ENCODE measurements at places on chromosomes 16 and 17. TPM values are rescaled to one million over a fixed set of nuclear protein-coding genes. Genes with fewer than 3 reads are reported as not detected.

DNA sequence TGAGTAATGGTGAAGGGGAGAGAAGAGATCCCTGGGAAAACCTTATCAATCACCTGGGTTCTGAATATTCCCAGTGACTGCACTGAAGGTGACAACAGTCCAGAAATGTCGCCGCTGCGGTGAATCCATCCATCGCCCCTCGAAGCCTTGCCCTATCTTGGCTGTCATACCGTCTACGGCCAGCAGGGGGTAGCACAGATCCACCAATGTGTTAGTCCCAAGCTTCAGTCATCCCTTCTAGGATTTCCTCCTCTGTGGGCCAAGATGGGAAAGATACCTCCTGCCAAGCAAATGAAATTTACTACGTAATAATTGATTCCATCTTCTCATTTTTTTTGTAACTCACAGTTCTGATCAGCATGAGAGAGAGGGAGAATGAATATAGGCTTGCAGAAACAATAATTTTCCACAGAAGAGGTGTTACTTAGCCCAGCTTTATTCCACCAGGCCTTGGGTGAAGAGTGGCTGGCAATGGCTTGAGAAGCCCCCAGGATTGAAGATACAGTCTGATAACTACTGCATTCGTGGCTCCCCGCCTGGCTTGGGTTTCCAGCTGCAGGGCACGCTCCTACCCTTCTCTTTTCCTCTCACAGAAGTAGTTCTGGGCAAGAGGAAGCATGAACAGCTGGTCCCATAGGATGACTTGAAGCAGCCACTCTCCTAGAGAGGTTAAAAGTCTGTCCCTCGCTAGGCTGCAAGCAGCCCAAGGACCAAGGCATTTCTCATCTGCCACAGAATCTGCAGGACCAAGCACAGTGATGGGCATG, 2.6 kb upstream of the FMNL1 start:
- DNase-seq: peak; percentile 82

ASGR1 gene
- 414 TPM for total RNA-seq

LAT gene
- 5.2 TPM for total RNA-seq

DNA sequence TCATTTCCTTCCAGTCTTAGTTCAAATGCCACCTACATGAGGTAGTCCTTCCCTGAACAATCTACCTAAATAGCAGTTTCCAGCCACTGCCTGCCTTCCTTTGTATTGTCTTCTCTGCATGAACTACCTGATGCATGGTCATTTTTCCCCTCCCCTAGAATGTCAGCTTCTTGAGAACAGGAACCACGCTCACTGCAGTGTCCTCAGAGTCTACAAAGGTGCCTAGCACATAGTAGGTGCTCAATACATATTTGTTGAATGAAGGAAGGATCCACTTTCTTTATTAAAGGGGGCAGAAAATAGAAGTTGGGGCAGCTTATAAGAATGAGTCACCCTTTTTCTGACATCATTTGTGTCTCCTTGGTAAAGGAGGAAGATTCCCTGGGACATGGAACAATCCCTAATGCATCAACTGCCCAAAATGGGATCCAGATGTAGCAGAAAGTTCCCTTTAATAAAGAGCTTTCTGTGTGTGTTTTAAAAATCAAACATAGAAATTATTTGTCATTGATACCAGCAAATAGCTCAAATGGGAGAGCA, 4.4 kb upstream of the CYLD start:
- no peak for DNase-seq

GRCh38 chr16:79571065-79571902, 29.3 kb downstream of the MAF start:
- no peak for DNase-seq

DNA sequence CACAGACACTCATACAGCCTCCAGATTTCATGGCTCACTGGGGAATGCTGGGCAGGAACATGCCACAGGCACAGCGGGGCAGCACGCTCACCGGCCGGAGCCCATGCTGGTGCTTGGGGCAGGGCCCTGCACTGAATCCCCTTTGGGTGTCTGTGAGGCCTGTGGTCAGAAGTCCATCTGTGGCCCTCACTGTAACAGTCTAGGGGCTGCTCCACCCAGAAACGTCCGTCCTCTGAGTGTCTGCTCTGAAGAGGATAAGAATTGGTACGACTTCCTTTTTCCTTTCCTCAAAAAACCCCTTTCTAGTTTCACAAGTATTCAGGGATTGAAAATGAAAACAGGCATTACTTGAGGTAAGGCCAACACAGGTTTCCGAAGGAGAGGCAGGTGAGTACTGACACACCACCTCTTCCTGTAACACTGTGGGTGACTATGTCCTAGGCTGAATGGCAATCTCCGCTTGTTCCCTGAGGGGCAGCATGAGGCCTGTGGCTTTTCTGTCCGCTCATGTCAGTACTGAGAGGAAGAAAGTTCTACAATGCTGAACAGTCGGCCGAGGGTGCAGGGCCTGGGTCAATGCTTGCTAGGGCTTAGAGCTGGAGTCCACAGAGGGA, 42.5 kb downstream of the TMEM11 start:
- no peak for DNase-seq

CDH3 gene
- total RNA-seq: not detected

GRCh38 chr17:77499699-77500435, 359.1 kb downstream of the SEC14L1 start:
- DNase-seq: peak; percentile 37

DNA sequence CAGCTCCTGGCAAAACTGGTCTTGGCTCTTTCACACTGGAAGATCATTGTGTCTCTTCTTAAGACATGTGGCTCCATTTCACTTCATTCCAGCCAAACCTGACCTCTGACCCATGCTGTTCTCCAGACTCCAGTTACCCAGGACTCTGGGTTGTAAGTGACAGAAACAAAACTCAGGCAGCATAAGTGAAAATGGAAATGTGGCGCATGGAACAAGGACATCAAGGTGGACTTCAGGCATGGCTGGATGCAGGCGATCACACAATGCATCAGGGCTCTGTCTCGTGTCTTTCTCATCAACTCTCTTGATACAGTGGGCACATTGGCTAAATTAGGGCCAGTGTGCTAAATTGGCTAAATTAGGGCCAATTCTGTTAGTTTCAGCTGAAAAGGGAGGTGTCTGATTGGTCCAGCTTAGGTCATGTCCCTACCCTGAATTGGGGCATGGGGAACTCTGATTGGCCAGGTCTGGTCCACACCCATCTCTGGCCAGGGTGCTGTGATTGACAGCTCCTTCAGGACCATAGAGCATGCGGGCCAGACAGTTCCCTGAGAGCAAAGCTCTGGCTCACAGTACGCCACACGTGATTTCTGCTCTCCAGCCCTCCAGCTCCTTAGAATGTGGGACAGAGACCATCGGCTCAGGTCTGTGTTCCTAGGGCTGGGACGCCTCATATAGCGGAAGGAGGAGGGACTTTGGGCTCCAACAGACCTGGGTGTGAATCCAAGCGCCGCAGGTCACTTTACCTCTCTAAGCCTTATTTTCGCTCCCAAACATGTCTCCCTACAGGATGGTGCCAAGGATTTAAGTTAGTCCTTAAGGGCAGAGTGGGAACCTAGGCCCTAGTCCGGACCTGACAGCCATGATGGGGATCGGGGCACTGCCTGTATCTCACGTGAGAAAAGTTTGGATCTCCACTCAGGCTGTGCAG, 17.5 kb downstream of the SOCS1 start:
- no peak for DNase-seq

DNA sequence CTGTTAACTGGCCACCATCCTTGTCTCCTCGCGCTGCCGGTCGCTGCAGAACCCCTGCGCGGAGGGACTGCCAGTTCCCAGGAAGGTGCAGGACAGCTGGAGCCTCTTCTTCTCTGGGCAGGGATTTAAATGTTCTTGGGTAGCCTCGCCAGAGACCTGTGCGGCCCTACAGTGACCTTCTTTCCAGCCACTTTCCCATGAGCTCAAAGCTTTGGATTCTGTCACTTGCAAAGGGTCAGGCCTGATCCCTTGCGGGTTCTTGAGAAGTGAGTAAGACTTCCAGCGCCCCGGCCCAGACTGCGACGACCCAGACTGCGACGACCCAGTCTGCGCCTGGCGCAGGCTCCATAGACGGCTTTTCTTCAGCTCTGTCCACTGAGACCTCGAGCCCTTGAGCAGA, 1.4 kb upstream of the SLFN5 start:
- peak; percentile 47 for DNase-seq

DNA sequence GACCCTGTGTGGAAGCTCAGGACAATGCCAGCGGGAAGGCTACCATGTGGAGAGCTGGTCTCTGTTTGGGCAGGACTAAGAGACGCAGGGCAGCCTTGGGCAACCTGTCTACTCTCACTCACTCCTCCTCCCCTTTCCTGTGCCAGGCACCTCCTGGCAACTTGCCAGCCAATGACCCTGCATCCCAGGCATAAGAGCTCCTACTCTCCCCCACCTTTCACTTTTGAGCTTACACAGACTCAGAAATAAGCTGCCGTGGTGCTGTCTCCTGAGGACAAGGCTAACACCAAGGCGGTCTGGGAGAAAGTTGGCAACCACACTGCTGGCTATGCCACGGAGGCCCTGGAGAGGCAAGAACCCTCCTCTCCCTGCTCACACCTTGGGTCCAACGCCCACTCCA, 2.6 kb downstream of the HBM start:
- no peak for DNase-seq

DNA sequence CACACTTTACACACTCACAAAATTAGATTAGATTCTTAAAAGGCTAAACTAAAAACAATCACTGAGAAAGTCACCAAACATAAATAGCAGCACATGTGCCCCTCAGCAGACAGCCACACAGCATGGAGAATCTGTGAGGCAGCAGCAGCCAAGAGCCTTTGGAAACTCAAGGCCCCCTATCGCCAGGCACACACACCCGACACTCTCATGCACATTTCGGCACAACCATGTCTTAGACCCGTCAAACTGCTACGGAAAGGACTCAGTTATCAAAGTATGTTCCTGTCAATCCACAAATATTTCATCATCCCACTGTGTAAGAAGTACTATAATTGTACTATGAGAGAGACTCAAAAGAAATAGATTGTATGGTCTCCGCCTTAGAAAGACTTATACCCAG, 20.9 kb downstream of the UBE2O start:
- no peak for DNase-seq

DNA sequence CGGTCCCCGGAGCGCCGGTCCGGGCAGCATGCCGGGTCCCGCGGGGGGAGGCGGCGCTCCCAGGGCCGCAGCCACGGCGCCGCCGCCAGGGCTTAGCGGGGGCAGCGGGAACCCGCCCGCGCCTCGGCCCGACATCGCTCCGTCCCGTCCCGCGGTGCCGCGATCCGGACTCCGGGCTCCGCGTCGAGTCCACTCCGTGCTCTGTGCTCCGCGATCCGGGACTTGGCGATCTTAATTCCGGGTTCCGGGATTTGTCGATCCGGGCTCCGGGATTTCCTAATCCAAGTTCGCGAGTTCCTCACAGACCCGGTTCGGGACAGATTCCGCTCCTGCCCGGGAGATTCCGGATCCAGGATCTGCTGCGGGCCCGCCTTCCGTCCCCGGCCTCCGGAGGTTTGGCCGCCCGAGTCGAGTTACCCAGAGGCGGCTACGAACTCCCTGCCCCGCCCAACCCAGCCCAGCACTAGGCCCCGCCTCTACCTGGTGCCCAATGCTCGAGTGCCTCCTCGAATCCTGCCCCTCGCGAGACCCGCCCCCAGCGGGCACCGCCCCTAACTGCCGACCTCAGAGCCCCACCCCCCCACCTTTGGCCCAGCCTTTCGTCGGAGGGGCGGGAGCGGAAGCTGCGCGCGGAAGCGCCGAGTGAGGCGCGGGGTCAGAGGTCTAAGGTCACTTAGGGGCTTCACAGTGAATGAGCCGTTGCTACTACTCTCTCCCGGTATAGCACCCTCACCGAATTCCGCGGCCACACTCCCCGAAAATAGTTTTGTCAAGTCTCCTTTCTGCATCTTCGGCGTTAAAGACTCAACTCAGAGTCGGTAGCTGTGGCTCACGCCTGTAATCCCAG, at the start of gene SMARCD2:
TSS of gene SMARCD2 (minus strand) at position 146 of the 847 bp plus-strand sequence. CDS start at position 135, 11 bp downstream.
- DNase-seq: peak; percentile 100

C16orf92 gene
- not detected for total RNA-seq

DNA sequence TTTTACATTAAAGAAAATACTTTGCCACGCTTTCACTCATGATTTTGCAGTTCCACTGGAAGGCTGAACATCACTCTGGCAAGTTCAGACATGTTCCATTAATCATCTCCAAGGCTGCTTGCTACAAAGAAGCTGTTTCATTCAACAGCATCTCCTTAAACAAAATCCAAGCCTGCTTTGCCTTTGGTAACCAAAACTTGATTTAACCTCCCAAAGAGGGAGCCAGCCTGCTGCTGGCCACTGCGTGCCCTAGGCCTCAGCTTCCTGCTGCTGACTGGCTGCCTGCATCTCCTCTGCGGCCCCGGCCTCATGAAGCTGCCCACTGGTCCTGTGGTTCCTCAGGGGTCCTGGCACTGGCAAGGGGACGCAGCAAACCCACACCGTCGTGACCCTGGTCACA, 31.8 kb downstream of the ANKRD11 start:
- DNase-seq: no peak

TLK2 gene
- total RNA-seq: 12.6 TPM

DNA sequence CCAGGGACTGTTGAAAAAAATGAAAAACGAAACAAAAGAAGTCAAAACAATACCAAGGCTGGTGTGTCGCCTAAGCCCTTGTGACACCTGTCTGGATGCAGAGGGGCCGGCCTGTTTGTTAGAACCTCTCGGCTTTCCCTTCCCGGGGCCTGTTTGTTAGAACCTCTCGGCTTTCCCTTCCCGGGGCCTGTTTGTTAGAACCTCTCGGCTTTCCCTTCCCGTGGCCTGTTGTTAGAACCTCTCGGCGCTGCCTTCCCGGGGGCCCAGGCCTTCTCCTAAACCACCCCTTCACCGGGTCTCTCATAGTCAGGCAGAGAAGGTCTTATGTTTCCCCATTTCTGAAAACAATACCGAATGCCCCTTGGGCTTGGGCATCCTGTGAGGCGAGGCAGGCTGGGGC, 180.0 kb downstream of the BANP start:
- no peak for DNase-seq

- DNase-seq: peak; percentile 74
Observed at GRCh38 chr17:82414548-82415281, 3.4 kb upstream of the HEXD start.

DNA sequence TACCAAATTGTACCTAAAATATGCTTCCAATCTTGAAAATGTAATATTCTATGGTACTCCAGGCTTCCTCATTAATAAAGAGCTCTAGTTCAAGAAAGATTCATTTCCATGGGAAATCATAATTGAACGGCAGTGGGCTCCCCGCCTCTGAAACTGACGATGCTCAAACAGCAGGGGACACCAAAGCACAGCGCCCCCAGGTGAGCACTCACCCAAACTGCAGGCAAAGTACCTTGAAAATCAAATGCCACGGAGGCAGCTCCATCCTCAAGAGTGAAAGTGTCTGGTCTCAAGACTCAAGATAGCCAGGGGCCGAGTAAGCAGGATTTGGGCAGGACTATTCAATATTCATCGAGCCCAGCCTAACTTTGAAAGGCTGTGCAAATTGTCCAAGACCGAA, 217.4 kb upstream of the TNRC6C start:
- DNase-seq: no peak

MT3 gene
- total RNA-seq: not detected

- no peak for DNase-seq
Observed at GRCh38 chr16:2751577-2752034, 832 bp upstream of the SRRM2 start.

CHST6 gene
- not detected for total RNA-seq

- DNase-seq: no peak
Observed at GRCh38 chr16:70575376-70575775, 51.8 kb downstream of the SF3B3 start.

C1QL1 gene
- total RNA-seq: 0.40 TPM

KIFC3 gene
- total RNA-seq: 20.3 TPM

- no peak for DNase-seq
Observed at GRCh38 chr17:60653569-60653968, 24.1 kb upstream of the BCAS3 start.

SEC14L5 gene
- total RNA-seq: 0.32 TPM

Measured in right lobe of liver (tissue), 6 donors.